ENCODE measurements at places on chromosomes 3 and 15.

GRCh38 chr3:127853681-127854080 lies 31.4 kb upstream of the MGLL start:
- DNase-seq: no peak

- DNase-seq: no peak
These were observed 30.4 kb downstream of the MGA start for GRCh38 chr15:41690636-41691035.

- no peak for DNase-seq
These were observed 6.2 kb downstream of the ZNF385D start for GRCh38 chr3:21744793-21745192.

DNA sequence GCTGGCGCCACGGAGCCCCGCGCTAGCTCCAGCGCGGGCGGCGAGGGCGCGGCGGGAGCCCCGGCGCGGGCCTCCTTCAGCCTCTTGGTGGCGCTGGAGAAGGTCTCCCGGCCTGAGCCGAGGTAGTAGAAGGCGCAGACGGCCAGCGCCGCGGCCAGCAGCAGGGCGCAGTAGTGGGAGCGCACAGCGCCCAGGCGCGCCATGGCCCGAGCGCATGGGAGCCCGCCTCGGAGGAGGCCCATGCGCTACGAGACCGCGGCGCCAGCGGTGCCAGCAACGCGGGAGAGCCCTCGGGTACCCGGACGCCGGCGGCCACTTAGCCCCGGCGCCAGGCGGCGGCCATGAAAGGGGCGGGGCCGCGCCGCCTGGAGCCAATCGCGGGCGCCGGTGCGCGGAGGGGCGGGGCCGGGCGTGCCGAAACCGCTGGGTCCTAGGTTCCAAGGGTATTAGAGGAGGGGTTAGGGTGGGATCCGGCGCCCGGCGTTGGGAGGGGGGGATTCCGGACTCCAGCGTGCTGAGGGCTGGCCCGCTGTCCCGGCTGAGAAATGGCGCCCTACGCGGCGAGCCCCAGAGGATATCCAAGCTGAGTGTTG lies at the start of gene XXYLT1:
TSS of gene XXYLT1 (minus strand) at position 343 of the 593 bp plus-strand sequence. CDS start at position 242, 101 bp downstream.
- DNase-seq: no peak

DNA sequence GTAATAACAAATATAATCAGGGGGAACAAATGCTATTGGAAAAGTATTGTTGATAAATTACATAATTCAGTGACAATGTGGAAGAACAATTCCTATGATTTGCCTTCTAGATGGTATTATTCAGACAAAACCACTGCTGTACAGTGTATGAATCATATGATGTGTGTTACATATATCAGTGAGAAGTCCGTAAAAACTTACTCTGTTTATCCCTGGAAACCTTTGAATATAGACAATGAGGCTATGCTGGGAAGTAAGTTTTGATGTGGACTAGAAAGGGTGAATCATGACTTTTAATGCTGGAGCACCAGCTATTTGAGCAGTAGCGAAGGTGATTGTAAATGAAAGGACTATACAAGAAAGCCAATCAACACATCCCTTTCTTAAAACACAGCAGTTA lies 17.9 kb downstream of the C3orf38 start:
- DNase-seq: no peak

DNA sequence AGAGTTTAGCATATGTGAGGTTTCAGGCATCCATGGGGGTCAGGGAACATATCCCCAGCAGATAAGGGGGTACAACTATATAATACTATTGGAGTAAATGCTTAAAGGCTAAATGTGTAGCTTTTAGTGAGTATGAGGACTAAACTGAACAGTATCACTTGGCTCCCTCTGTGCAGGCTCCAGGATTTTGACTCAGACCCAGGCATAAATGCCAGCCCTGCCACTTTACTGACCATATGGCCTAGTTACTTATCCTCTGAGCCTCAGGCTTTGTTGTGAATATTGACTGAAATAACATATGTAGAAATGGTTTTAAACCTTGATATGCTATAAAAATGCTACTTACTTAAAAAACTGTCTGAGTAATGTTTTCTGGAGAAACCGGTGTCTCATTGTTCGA lies 151.6 kb downstream of the CHST2 start:
- no peak for DNase-seq

- no peak for DNase-seq
These were observed 57.2 kb upstream of the TOPAZ1 start for GRCh38 chr3:44184319-44184953.

DNA sequence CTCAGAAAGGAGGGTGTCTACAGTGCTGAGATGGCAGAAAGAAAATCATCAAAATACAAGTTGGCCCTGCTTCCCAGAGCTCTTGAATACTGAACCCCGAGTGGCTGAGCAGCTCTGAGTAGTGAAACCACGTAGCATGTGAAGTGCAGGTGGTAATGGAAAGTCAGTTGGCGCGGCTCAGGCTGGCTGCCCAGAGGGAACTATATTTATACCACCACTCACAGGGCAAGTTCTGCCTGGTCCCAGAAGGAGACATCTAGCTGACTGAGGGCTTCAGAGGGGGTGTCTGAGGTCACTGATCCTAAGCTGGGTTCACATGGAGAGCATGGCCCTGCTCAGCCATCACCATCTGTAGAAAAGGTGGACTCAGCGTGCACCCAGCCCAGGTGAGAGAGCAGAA lies 129.6 kb upstream of the AGBL1 start:
- DNase-seq: no peak

- no peak for DNase-seq
These were observed 6.4 kb upstream of the FMN1 start for GRCh38 chr15:33200903-33201302.

DNA sequence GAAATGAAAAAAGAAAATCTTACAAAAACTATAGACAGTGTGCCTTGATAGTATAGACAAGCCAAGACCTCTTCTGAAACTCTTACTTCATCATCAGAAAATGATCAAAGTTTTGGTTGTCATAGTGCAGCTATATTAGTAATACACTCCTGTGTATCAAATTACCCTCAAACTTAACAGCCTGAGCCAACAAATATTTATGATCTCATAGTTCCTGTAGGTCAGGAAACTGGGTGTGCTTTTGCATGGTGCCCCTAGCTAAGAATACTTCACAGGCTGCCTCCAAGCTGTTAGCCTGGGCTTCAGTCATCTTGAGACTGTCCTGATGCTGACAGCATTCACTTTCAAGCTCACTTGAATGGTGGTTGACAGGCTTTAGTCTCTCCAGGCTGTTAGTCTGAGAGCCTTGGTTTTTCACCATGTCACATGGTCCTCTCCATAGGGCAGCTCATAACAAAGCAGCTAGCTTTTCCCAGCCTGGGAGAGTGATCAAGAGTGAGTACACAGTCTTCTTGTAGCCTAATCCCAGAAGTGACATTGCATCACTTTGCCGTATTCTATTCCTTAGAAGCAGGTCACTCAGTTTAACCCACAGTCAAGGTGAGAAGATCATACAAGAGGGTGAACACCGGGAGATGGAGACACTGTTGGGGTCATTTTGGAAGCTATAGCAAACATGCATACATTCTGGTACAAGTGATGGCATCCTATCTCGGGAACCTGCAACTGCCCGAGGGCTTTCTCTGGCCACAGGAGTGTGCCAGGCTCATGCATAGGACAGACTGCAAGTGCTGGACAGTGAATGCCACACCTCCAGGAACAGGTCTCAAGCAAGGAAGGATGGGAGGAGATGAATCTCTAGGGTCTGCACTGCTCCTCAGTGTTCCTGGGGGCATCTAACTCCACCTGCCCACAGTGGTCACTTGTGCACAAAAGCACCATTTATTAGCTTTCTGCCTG lies 173.4 kb upstream of the CADPS start:
- no peak for DNase-seq

GRCh38 chr3:89622063-89622700 lies 514.8 kb downstream of the EPHA3 start:
- DNase-seq: no peak

GRCh38 chr3:143612541-143612940 lies 235.7 kb downstream of the SLC9A9 start:
- DNase-seq: no peak

- no peak for DNase-seq
These were observed 577 bp downstream of the CHD2 start for GRCh38 chr15:92900731-92901071.

- DNase-seq: no peak
These were observed 89.1 kb downstream of the MME start for GRCh38 chr3:155169197-155169596.

- DNase-seq: no peak
These were observed 89.6 kb downstream of the TM4SF4 start for GRCh38 chr3:149564079-149564478.
